ENCODE measurements at places on chromosomes 6 and 20.

- no peak for DNase-seq
Measured at GRCh38 chr6:28673787-28674671, 148.3 kb downstream of the GPX5 start.

DNA sequence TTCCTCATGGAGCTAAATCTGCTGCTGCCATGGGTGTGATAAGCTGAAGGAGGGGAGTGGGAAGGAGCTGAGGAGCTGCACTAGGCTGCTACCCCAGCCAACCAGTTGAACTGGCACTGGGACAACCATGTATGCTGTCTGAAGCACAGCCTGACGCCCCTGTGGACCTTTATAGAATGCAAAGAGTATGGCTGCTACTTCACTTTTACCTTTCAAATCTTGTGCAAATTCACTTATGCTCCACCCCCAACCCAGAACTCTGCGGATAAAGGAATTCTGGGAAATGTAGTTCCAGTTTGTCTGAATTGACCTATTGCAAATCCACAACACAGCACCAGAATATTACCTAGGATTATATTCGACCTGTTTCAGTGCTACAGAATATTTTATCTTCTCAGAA is 217.4 kb upstream of the SLC35B3 start:
- DNase-seq: no peak

DNA sequence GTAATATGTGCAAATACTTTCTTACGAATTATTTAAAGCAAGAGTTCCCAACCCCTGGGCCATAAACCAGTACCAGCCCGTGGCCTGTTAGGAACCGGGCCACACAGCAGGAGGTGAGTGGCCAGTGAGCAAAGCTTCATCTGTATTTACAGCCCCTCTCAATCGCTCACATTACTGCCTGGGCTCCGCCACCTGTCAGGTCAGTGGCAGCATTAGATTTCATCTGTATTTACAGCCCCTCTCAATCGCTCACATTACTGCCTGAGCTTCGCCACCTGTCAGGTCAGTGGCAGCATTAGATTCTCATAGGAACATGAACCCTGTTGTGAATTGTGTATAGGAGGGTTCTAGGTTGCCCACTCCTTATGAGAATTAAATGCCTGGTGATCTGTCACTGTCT is 142.0 kb downstream of the RNASET2 start:
- DNase-seq: no peak

GRCh38 chr6:108877046-108877751 is 29.0 kb downstream of the ARMC2 start:
- DNase-seq: peak; percentile 90

- DNase-seq: peak; percentile 27
Measured at GRCh38 chr6:127420556-127420955, 38.6 kb downstream of the KIAA0408 start.

- DNase-seq: no peak
Measured at GRCh38 chr6:11977193-11977592, 34.9 kb upstream of the HIVEP1 start.

DNA sequence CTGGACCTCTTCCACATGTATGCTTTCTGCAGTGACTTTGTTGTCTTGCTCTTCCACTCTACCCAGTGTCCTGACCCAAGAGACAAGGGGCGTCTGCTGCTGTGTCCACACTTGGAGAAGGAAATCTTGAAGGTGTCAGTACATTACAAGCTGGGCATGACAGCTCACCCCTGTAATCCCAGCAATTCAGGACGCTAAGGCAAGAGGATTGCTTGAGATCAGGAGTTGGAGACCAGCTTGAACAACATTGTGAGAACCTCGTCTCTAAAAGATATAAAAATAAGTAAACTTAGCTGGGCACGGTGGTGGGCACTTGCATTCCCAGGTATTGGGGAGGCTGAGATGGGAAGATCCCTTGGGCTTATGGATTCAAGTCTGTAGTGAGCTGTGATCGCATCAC is 5.8 kb upstream of the HLA-B start:
- no peak for DNase-seq

GRCh38 chr20:23205611-23206041 is 119.5 kb upstream of the CD93 start:
- DNase-seq: peak; percentile 64

GRCh38 chr6:5531853-5532375 is 270.6 kb downstream of the FARS2 start:
- DNase-seq: no peak

GRCh38 chr6:56758553-56758952 is 115.9 kb upstream of the DST start:
- no peak for DNase-seq

DNA sequence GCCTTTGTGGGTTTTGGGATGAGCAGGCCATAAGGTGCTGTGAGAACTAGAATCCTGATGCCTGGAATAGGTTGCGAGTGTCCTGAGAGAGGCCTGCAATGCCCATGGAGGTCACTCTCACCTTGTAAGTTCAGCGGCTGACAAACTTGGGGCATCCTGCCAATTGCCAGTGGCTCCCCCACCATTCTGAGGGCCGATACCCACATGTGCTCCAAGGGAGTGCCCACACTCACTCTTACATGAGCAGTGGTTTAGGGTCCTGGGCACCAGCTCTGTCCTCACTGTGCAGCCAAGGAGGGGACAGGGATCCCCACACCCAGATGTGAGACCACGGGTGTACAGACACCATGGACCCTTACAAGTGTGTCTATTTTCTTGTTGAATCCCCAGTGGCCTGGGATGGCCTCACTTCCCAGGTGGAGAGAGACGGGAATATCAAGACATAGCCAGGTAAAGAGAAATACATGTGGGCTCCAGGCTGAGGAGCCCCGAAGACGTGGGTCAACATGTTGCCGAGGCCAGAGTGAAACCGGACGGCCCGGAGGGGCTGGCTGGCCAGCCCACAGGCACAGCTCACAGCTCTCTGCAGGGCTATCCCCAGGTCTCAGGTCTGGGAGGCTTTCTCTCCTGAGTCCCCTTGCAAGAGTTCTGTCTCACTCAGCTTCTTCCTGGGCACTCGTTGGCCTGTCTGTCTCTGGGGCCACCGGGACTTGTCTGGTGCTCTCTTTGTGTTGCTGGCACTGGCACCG is 2.0 kb upstream of the CST9 start:
- no peak for DNase-seq

- DNase-seq: no peak
Measured at GRCh38 chr6:85756982-85757381, 114.3 kb upstream of the SYNCRIP start.

GRCh38 chr6:168495133-168495532 is 54.1 kb downstream of the SMOC2 start:
- no peak for DNase-seq

- DNase-seq: no peak
Measured at GRCh38 chr20:8150591-8150990, 18.5 kb downstream of the PLCB1 start.

DNA sequence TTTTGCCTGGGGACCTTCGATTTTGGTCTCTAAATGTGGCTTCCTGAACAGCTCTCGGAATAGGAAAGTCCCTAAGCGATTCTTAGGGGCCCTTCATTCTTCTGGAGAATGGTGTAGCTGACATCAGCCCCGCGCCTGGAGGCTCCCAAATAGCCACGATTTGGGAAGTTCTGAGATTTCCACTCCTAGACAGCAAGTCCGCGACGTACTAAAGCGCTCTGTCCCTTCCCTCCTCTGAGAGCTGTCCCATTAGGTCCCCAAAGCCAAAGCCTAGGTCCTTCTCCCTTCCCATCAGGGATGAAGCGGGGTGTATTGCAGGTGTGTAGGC is 756 bp downstream of the MOXD1 start:
- peak; percentile 20 for DNase-seq

GRCh38 chr6:27882624-27883023 is 29.6 kb downstream of the OR2B2 start:
- no peak for DNase-seq

GRCh38 chr6:132418235-132418965 is 17.1 kb upstream of the MOXD1 start:
- no peak for DNase-seq

GRCh38 chr20:45969712-45970634 is 2.0 kb downstream of the ZNF335 start:
- DNase-seq: no peak

DNA sequence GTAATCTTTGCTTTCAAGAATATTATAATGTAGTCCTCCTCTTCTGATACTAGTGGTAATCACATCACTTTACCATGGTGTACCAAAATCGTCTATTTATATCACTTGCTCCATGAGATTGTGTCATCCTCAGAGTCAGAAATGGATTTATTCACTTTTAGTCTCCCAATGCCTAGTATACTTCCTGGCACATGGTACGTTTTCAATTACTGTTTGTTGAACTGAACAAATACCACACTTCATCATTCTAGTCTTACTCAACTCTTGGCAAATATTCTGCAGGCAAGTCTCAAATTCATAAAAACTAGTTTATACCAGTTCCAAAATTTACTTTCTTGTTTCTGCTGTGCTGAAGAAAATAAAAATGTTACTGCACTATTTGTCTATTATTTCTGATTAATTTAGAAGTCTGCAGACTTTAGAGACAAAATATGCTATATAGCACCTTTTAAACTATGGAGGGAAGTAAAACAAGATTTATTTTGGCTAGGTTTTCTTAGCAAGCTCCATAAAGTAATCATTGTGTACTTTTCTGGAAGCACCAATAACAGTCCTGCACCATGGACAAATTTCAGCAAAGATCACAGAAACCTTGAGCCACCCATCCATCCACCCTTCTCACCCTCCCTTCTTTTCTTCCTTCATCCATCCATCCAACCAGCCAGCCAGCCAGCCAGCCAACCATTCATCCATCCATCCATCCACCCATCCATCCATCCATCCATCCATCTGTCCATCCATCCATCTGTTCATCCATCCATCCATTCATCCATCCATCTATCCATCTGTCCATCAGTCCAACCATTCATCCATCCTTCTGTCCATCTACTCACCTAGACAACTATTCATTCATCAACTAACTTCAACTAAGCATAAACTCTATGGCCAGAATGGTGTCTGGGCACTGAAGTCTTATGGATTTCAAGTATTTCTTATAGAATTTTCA is 102.1 kb upstream of the STMND1 start:
- no peak for DNase-seq

DNA sequence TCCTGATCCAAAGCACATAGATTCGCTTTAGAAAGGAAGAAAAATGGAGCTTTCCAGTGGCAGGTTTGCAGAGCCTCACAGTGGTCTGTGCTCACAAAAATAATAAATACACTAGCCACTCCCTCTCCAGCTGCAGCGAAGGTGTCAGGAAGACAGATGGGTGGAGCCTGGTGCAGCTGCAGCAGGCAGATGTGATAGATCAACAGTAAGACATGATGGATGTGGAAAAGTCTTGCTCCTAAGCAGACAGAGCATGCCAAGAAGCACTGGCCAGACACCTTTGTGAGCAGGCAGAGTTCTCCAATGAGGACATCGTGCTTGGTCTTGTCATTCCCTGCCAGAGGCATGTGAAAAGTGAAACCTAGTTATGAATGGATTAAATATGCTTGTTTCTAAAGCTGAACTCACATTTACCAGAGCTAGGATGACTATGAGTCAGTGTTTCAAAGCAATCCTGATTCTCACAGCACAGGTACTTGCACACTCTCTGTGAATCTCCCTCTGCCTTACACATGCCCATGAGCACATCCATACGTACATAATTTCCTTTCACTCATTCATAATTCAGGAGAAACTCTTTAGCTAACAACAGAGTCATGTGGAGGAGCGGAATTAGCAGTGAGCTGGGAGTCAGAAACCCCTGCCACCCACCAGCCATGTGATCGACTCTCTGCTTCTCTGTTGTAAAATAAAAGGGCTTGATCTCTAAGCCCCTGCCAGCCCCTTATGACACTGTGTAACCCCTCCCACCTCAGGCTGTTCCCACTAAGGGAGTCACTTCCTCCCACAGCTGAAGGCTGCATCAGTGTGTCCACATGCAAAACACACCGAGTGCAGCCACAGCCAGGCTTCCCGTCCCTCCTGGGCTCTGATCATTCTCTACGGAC is 111.2 kb downstream of the SCML4 start:
- no peak for DNase-seq

- no peak for DNase-seq
Measured at GRCh38 chr6:5290500-5290899, 29.2 kb downstream of the FARS2 start.

- DNase-seq: no peak
Measured at GRCh38 chr6:144654506-144654905, 369.4 kb downstream of the UTRN start.
